ENCODE measurements at places on chromosomes 3 and 15.

DNA sequence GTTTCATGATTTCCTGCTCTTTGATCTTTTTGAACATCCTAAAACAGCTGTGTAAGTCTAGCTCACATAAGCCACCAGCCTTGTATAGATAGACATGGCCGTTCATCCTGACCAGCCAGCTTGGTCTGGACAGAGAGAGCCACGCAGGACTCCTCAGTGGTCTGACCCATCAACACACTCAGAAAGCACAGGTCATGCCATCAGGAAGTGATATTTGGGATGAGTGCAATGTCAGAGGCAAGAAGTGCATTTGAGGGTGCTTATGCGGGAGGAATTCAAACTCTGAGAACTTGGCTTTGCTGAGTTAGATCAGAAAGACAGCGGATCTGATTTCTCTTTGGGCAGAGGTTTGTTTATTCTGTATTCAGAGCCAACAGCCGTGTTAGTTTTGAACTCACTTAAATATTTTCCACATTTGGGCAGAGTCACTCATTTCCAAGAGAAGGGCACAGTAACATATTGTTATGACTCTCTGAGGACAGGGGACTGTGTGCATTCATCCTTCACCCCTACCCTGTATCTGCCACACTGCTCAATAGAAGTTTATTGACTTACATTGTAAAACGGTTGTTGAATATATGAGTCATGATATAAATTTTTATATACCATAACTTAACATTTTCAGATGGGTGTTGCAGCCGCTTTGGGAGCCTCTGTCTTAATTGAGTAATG is 225.3 kb upstream of the LYSMD4 start:
- no peak for DNase-seq

DNA sequence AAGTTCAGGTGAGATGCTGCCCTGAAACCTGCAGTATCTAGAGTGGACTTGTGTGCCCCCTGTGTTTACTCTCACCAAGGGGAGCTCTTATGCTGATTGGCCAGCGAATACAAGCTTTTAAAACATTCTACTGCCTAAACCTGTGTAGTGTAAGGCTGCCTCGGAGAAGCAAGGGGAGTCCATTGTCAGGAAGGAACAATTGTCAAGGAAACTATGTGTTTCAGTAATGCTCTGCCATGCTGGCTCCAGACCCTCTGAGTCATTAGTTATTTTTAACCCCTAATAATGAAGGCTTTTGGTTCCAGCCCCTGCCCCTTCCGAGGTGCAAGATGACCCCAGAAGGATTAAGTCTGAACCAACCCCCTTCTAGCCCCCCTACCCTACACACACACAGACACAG is 66.1 kb upstream of the CHMP2B start:
- DNase-seq: no peak

GRCh38 chr3:28495301-28495700 is 146.7 kb upstream of the AZI2 start:
- DNase-seq: no peak

DNA sequence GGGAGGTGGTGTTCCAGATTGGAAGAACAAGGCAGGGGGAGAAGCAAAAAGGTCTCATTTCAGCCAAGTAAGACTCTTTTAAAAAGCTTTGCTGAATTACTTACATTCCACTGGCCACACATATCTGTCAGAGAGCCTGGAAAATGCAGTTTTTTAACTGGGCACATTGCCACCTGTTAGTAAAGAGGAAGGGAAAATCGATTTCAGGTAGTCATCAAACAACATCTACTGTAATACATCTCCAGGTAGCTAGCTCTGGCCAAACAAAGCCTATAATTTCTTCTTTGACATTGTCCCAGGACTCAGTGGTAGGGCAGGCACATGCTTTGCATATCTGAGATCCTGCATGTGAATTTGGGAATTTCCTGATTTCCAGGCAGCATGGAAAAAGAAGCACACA is 480.7 kb upstream of the SUCLG2 start:
- DNase-seq: no peak

GRCh38 chr15:27082526-27082925 is 111.5 kb downstream of the GABRG3 start:
- no peak for DNase-seq

DNA sequence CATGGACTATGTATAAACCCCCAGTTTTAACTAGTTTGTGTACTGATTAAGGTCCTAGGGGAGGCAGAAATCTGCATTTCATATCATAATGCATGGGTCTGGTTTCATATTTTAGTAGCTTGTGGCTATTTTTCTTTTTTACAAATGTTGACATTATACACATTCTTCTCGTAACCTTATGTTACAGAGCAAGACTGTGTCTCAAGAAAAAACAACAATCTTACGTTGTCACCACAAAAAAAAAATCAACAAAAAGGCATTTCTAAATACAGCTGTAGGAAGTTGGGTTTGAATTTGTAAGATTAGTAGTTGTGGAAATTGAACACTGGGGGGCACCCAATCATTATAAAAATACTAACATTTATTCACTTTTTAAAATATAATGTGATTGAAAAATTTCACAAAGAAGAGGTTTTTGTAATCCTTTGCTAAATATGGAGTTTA is 17.9 kb downstream of the SERP1 start:
- peak; percentile 75 for DNase-seq

DNA sequence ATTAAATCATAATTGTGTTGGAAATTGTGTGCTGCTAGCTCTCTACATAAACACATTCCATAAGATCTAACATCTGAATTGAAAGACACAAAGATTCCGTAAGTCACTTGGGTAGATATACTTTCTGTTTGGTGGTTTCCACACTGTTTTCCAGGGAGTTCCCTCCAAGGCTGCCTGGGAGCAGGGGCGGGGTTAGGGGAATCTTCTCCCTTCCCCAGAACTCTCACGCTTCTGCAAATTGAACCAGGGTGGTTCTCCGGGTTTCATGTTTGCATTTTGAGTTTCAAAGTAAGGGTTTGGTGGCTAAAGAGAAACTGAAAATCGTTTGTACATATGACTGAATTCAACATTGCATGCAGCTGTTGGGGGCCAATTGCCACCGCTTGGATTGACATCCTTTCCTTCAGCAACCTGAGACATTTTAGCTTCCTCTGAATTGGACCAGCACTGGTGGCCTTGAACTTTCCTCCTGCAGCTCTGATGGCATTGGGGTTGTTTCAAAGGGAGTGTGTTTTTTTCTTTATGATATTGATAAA is 192.7 kb upstream of the FEZF2 start:
- no peak for DNase-seq

DNA sequence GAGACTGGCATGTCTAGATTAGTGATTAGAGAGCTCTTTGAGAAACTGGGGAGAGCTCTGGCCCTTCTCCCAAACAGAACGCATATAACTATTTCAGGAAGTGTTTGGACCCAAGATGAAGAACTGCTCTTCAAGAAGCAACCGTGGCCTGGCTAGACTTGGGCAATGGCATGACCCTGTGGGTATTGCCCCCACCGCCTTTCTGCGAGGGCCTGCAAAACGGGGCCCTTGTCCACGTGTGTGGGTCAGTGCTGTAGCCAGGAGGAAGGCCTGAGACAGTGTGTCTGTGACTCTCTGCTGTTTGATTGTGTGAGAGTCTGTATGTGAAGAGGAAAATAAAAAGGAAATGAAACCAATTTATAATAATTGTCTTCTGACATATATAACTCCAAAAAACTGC is 42.5 kb downstream of the EEFSEC start:
- DNase-seq: no peak

GRCh38 chr3:54837964-54838363 is 89.9 kb downstream of the LRTM1 start:
- DNase-seq: no peak

GRCh38 chr3:72155391-72156064 is 370.6 kb upstream of the PROK2 start:
- no peak for DNase-seq

DNA sequence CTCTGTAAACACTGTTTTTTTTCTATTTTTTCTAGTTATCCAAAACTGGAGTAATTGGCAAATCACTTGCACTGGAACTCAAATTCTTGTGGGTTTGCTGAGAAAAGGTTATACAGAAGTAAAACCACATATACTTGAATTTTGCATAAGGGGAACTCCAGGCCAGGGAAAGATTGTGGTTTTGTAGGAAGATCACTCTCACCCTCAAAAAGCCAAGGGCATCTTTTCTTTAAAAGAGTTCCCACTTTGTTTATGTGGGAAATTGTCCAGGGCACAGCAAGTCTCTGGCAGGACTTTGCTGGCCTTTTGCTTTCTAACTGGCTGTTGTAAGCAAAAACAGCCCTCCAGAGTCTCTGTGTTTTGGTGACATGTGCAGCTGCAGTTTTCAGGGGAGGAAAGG is 340.3 kb upstream of the RBMS3 start:
- peak; percentile 18 for DNase-seq

DNA sequence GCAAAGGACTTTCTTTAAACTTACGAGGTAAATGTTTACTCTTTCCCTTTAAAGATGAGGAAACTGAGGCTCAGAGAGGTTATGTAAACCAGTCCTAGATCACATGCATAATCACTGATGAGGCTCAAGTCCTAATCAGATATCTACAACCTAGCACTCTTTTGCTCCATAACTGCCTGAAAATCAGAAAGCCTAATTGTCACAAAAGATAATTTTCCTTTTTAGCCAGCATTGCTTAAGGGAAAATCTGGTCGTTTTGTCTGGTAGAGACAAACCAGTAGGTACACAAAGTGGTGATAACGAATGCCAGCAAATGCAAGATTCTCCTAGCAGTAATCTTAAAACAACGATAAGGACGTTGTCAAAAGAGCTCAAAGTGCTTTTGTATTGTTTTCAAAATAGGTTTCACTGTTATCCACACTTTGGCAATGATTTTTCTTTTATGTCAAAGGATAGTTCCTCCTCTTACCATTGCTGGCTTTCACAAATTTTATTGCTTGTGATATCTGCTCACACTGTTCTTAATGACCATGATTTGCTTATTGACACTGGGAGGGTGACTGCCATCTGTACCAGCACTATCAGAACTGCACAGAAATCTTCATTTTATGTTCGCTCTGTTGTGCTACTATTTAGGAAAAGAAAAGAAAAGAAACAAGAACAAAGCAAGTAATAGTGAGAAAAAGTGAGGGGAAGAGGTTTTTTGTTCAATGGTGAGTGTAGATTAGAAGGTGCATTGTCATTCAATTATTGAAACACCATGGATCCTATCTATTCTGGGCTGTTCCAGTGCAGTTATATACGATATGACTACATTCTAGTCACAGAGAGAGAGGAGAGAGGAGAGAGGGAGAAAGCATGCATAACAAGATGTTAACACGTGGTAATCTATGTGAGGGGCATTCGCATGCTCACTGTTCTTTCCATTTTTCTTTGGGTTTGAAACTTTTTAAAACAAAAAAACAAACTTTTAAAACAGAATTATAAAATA is 13.7 kb downstream of the IQCH start:
- DNase-seq: no peak

DNA sequence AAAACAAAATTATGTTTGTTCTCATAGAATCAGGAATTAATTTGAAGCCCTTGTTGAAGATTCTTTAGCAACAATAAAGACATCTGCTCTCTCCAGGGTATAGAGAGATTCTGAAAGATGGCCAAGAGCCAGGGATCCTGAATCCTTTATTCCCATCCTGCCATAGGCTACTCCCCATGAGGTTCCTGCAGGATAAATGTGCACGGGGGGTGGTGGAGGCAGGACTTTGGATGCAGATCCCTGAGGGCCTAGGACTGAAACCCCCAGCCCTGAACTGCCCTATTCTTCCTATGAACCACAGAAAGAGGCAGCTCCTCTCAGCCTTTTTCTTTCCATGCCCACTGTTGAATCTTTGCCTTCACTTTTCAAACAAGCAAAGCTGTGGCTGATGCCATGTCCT is 17.1 kb downstream of the TMEM108 start:
- no peak for DNase-seq

GRCh38 chr3:189308608-189309007 is 136.8 kb downstream of the TPRG1 start:
- DNase-seq: no peak

- DNase-seq: no peak
Observed at GRCh38 chr3:138673641-138674530, 65.3 kb downstream of the FAIM start.

DNA sequence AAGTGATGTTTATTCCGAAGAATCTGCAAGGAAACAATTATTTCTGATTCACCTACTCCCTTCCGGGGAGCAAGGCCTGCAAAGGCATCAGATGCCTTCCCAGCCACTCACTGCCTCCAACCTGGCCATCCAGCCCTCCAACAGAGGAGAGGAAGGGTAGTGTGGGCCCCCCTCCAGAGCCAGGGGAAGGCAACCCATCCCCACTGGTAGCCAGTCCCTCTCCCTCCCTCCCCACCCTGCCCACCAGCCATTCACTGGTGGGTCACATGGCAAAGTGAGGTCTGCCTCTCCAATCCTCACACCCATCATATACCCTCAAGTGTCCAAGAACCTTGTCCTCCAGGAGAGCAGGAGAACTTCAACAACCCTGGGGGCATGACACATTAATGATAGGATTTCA is 2.4 kb upstream of the VIPR1 start:
- no peak for DNase-seq

DNA sequence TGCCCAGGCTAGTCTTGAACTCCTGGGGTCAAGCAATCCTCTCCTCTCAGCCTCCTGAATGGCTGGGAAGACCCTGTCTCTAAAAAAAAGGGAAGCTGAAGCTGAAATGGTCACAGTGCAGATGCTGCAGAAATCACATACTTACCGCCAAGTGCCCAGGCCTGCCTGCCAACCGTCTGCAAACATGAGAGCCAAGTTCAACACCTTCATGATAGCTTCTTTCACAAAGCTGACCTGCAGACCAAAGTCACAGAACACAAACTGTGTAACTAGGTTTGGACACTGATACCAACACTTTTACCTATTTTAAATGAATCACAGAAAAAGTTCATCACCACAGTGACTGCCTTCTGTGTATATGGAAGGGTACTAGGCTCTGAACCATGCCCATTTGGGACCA is 22.8 kb upstream of the CYFIP1 start:
- DNase-seq: no peak

DNA sequence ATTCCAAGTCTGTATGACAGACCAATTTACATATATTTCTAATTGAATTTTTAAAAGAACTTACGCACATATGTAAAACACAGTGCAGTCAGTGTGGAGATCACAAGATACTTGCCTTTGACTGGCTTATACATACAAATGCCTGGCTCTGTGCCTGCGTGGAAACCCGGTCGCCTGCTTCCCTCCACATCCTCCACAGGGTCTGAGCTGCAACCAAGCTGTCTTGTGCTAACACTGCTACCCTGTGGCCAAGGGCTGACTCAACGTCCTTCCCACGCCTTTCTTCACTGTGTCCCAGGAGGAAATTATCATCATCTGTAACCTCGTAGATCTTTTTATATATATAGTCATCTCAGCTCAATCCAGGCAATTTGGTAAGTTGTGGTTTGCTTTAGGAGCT is 117.0 kb downstream of the WNT7A start:
- no peak for DNase-seq

GRCh38 chr3:8824238-8824637 is 54.8 kb upstream of the OXTR start:
- no peak for DNase-seq

- DNase-seq: no peak
Observed at GRCh38 chr3:110164632-110165369, 827.5 kb upstream of the DPPA4 start.

GRCh38 chr3:136671921-136672320 is 80.3 kb downstream of the STAG1 start:
- DNase-seq: no peak

All from Kasumi-1 (cell line).